ENCODE measurements at places on chromosomes 7 and 10. TPM values are rescaled to one million over a fixed set of nuclear protein-coding genes. Genes with fewer than 3 reads are reported as not detected.
A peak's percentile ranks its signal among the peaks of the same experiment; 100 is the strongest.

The CDK14 gene
- 29.3 TPM for total RNA-seq

The SLC39A12 gene
- not detected for total RNA-seq

GRCh38 chr10:94963901-94964300 lies 25.4 kb downstream of the CYP2C9 start:
- DNase-seq = peak; percentile 50

GRCh38 chr10:119973281-119973680 lies 80.8 kb downstream of the SEC23IP start:
- no peak for DNase-seq

GRCh38 chr7:94042381-94042780 lies 38.2 kb upstream of the BET1 start:
- no peak for DNase-seq

- peak; percentile 34 for DNase-seq
These were observed 670.1 kb downstream of the REEP3 start for GRCh38 chr10:64191286-64191685.

DNA sequence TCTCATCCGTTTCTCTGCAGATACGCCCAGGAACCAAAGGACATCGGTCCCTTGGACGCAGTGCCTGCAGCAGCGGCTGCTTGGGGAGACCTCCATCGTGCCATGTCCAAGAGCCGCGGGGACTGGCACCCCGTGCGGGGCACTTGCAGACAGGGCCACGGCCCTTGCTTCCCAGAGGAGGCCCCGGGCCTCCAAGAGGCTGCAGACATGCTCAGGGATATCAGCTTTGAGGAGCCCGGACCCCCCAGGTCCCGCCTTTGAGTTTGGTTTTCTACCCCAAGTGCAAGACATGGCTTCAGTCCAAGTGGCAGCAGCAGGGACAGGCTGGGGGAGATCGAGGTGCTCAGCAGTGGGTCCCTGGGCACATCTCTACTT lies 279.6 kb downstream of the ELFN1 start:
- DNase-seq = no peak

DNA sequence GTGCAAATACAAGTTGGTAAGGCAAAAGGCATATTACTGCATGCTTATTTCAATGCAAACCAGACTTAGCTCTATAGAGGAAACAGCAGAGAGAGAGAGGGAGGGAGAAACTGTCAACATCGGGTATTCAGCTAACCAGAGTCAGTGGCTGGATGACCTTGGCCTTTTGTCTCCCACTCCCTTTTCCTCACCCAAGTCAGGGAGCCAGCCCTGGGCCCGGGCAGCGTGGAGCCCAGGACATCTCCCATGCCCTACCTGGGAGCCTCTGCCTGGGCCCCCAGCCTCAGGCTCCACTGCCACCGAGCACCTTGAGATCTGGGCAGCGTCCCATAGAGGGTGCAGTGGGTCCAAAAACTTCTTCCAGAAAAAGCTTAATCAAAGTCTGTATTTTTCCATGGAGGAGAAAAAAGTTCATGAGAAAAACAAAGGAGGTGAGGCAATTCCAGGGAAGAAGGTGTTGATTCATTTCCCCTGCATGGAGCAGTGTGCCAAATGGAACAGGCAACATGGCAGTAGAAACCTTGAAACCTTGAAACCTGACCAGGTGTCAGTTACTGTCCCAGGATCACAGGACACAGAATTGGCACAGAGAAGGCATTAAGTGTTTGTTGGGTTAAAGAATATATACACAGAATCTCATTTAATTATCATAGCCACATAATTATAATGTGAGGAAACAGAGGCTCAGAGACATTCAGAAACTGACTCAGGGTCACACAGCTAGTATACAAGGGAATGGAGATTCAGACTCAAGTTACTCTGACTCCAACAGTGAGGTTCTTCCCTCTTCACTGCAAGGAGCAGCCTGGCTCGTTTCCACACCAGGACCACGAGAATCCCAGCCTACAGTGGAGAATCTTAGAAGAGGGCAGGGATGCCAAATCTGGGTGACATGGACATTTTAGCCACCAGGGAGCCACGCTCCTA lies 5.8 kb upstream of the NCOA4 start:
- no peak for DNase-seq
